ENCODE measurements at places on chromosomes 7 and 10.

DNA sequence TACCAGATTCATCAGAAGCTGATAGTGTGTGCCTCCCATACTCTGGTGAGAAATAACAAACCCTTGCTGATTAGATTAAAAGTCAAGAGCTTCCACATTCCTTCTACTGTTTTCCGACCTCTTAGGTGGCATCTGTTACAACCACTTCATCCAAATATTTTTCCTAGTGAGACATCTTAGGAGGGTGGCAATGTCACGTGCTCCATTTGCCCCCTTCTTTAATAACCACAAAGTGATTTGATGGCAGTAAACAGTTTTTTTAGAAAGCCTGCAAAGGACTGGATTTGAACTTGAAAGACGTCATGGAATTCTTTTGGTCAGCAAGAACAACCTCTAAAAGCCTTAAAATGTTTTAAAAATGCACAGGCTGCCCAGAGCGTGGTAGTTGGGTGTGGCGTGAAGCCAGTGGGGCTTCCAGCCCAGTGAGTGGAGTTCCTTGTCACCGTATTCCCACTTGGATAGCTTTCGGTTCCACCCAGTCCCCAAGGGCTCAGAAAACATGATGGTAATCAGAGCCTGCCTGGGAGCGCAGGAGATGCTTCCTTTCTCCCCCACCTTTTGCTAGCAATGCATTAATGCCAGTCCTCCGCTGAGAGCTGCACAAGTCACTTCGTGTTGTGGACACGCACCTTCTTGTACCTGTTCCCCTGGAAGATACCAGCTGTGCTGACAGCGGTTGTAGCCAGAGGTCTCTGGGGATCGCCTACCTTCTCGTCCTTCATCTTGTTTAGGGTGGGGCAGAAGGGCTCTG is 256.4 kb downstream of the KIAA1217 start:
- DNase-seq, result no peak

DNA sequence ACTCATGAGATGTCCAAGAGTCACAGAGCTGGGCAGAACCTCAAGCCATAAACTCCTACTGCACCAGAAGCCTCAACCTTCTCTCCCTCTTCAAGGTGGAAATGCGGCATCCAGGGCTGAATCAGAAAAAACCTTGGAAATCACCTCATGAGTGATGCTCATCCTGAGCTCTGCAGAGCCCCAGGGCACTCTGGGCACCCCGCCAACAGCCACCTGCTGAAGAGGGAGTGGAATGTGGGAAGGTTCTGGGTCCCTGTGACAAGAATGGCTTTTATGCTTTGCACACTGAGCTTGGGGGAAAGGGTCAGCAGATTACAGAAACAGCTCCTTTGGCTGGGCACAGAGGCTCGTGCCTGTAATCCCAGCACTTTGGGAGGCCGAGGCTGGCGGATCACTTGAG is 18.8 kb downstream of the NUDT1 start:
- DNase-seq, result no peak

DNA sequence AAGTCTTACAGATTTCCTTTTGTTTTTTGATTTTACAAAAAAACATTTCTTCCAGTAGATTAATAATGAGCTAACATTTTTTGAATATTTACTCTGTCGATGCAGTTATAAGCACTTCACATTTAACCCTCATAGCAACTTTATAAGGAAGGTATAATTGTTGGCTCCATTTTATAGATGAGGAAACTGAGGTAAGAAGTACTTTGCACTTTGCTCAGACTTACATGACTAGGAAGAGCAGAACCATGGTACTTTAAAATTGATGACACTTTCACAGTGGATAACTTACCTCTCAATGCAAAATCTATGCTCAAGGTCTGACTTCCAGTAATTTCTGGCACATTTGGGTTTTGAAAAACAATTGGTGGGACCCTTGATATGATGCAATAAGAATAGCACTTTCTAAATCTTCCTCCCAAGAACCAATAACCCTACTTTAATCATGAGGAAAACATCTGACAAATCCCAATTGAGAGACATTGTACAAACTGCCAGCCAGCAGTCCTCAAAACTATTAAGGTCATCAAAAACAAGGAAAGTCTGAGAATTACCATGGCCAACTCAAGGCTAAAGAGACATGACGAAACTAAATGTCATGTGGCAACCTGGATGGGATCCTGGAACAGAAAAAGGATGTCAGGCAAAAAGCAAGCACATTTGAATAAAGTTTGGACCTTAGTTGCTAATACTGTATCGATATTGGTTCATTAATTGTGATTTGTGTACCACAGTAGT is 72.6 kb downstream of the RALA start:
- DNase-seq, result no peak

DNA sequence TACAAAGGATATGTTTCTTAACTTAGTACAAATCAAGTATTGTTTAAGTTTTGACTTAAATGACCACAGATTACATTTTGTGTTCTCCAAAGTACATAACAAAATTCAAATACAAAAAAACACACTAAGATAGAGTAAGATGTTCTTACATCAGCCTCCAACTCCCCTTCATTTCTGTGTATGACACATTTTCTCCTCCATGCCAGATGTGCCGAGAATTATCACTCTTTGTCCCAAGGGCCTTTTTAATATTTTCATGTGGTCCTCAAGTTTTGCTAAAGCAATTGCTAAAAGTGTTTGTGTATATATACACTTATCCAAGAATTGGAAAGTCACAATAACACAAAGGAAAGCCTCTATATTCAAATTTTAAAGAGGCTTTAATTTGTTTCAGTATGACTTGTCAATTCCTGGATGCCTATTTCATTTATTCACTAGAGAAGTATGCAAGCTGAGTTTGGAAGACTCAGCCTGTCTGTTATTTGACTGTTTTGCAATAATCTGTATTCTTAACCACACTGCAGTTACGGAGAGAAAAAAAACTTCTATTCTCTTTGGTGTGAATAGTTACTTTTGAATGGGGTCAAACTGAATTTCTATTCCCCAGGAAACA is 586.4 kb upstream of the SEMA3D start:
- DNase-seq, result peak; percentile 83

- DNase-seq, result no peak
Observed at GRCh38 chr10:88253128-88253527, 330.0 kb downstream of the RNLS start.

DNA sequence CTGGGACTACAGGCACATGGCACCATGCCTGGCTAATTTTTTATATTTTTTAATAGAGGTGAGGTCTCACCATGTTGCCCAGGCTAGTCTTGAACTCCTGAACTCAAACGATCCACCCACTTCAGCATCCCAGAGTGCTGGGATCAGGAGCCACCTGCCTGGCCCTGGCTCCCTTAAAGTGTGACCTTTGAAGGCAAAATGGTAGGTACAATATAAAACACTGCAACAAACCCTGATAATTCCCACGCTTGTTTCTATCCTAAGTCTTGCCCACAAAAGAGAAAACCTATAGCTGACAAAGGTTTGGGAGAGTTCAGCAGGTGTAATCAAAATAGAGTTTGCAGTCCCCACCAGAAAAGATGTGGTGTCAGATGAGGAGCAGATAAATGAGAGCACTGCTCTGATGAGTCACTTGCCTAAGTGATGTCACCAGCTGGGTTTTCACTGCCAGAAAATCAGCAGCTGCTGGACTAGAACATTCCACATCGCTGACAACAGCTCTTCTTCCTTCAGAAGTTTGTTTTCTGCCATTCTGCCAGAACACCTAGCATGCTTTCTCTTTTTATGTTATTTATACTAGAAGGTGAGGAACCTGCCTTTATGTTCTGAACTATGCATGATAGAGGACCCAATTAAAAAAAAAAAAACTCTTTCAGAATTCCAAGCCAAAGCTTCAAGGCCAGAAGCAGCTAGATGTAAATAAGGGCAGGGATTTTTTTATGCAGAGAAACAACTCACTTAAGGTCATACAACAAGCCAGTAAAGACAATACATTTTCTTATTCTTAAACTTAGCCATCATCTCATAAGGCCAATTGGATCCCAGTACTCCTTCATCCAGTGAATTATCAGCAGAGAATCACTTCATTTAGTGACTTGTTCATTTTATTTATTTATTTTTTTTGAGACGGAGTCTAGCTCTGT is 18.0 kb downstream of the PURB start:
- peak; percentile 83 for DNase-seq

GRCh38 chr10:98525969-98526368 is 79.2 kb upstream of the HPS1 start:
- no peak for DNase-seq

Data from foreskin fibroblast (primary cell).